ENCODE measurements at places on chromosomes 1 and 21.

DNA sequence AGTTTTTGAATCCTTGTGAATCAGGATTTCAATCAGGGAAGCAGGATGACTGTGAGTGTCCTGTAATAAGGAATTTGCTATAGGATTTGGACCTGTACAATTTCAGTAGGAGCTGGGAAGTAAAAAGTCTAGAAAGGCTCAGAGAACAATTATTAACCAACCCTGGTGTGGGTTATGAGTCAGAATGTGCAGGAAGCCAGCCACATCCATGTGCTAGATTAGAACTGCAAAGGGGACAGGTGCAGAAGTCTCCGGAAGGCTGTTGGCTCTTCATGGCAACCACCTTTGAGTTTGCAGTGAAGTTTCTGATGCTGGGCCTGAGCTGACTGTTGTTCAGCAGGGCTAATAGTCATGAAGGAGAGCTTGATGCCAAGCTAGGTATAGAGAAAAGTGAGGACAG, 70.7 kb downstream of the SPATA46 start:
- no peaks in the 10 kb centered on the region for H3K4me1 ChIP-seq
- H3K4me3 ChIP-seq: no peak overlapping the region
- no peak overlapping the region for H3K27ac ChIP-seq

DNA sequence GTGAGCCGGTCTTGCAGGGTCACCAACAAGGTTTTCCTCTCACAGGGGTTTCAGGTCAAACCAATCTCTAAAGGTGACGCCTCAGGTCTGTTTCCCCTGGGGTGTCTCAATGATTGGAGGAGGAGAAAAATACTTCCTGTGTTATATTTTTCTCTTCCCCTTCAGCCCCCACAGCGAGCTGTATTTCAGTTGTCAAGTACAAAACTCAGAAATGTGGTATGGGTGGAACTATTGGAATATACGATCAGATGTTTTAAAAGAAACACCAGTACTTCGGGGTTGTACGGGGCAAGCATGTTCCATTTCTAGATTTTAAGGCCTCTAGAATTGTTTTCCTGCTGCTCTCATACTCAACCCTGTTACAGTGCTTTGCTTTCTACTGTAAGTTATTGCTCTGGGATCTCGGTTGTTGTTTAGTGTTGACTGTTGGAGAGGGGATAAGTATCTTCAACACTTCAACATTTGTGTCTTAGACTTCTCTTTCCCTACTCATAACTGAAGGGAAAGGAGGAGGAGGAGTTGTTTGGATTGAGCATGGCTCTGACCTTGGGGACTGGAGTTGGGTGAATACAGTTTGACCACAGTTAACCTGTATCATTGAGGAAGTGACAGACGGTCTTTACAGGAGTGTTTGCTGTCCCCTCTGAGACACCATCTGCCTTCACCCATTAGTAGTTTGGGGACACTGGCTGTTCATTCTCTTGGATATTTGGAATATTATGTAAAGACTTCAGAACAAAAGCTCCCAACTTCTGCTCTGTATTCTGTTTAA, 2.0 kb downstream of the MAPKAPK2 start:
- no peaks in the 10 kb centered on the region for H3K36me3 ChIP-seq
- peak overlapping the region; percentile 76 for H3K4me3 ChIP-seq
- no peak for DNase-seq
- H3K27ac ChIP-seq: peak overlapping the region; percentile 100
- H3K27me3 ChIP-seq: no peaks in the 10 kb centered on the region
- no peaks in the 10 kb centered on the region for H3K4me1 ChIP-seq

GRCh38 chr1:85494904-85495266, 29.9 kb upstream of the DDAH1 start:
- H3K4me1 ChIP-seq: no peaks in the 10 kb centered on the region
- no peak overlapping the region for H3K4me3 ChIP-seq
- DNase-seq: no peak
- no peaks in the 10 kb centered on the region for H3K27me3 ChIP-seq

GRCh38 chr1:169105434-169106094, 926 bp upstream of the ATP1B1 start:
- H3K4me1 ChIP-seq: peaks cover 15% of the 10 kb centered on the region
- H3K36me3 ChIP-seq: no peaks in the 10 kb centered on the region
- DNase-seq: peak; percentile 80
- no peaks in the 10 kb centered on the region for H3K27me3 ChIP-seq
- H3K4me3 ChIP-seq: peak overlapping the region; percentile 78
- H3K27ac ChIP-seq: peak overlapping the region; percentile 90

DNA sequence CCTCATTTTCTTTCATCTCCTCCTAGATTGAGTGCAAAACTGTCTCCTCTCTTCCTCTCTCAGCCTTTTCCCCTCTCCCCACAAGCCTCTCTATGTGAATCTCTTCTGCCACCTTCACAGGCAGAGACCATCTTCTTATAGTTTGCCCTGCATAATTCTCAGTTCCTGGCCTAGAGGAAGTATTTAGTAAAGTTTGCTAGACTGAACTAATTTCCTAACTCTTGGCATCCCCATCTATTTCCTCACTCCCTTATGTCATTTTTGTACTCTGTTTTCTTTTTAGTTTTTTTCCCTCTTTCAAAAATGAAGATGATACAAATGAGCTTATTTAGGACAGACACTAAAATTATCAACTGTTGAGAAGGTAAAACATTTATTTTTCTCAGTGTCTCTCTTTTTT, 66.0 kb downstream of the XCL2 start:
- H3K4me1 ChIP-seq: peaks cover 4% of the 10 kb centered on the region
- H3K27me3 ChIP-seq: no peaks in the 10 kb centered on the region
- H3K36me3 ChIP-seq: no peaks in the 10 kb centered on the region
- DNase-seq: no peak
- no peak overlapping the region for H3K4me3 ChIP-seq

GRCh38 chr1:162381941-162382750, 618 bp downstream of the C1orf226 start:
- DNase-seq: no peak
- no peak overlapping the region for H3K4me3 ChIP-seq
- no peaks in the 10 kb centered on the region for H3K27me3 ChIP-seq

DNA sequence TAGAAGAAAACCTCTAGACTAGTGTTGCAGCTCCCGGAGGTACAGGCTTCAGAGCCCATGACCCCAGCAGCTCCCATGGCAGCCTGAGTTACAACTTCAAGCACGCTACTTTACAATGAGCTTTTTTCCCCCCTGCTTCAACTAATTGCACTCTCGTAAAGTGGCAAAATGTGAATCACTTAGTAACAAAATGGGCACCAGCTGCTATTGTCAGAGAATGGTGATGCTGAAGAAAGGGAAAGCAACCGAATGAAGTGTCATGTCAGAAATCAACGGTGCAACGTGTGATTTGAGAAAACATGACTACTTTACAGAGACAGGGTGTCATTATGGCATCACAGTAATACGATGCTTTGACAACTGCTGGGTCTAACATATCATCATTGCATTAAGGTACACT, 40.5 kb downstream of the ESRRG start:
- H3K4me3 ChIP-seq: no peak overlapping the region
- no peaks in the 10 kb centered on the region for H3K36me3 ChIP-seq
- H3K27ac ChIP-seq: no peak overlapping the region
- no peaks in the 10 kb centered on the region for H3K27me3 ChIP-seq

GRCh38 chr1:225611537-225612223, 41.2 kb downstream of the ENAH start:
- H3K36me3 ChIP-seq: no peaks in the 10 kb centered on the region
- H3K4me3 ChIP-seq: no peak overlapping the region
- peak overlapping the region; percentile 70 for H3K27ac ChIP-seq
- no peaks in the 10 kb centered on the region for H3K4me1 ChIP-seq

- DNase-seq: no peak
- H3K36me3 ChIP-seq: no peaks in the 10 kb centered on the region
- no peaks in the 10 kb centered on the region for H3K4me1 ChIP-seq
- no peak overlapping the region for H3K27ac ChIP-seq
- no peaks in the 10 kb centered on the region for H3K27me3 ChIP-seq
- H3K4me3 ChIP-seq: no peak overlapping the region
Measured at GRCh38 chr1:74517599-74518051, 5.2 kb upstream of the LRRC53 start.

DNA sequence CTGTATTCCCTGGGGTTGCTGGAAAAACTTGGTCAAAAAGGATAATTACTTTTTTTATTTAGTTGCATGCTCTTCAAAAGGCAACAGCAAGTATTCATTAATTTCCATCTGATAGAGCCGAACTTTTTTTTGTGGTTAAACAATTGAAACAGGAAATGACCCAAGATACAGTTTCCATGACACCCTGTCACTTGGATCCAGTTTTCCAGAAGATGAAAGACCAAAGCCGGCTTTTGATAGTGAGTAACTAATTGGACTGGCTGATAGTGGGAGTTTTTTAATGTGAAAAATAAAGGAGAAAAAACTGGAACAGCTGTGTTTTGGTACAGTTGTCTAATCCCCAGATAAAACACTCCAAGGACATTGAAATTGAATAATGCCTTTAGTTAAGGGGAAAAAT, 33.0 kb downstream of the CACHD1 start:
- no peaks in the 10 kb centered on the region for H3K27me3 ChIP-seq
- DNase-seq: no peak
- H3K4me3 ChIP-seq: no peak overlapping the region
- H3K4me1 ChIP-seq: no peaks in the 10 kb centered on the region

GRCh38 chr1:193539731-193540459, 353.5 kb upstream of the B3GALT2 start:
- H3K4me1 ChIP-seq: no peaks in the 10 kb centered on the region
- no peak for DNase-seq
- H3K4me3 ChIP-seq: no peak overlapping the region
- no peak overlapping the region for H3K27ac ChIP-seq
- H3K27me3 ChIP-seq: no peaks in the 10 kb centered on the region

- peaks cover 14% of the 10 kb centered on the region for H3K27me3 ChIP-seq
- H3K4me1 ChIP-seq: no peaks in the 10 kb centered on the region
- no peak overlapping the region for H3K4me3 ChIP-seq
- no peak for DNase-seq
- no peaks in the 10 kb centered on the region for H3K36me3 ChIP-seq
Measured at GRCh38 chr1:22204057-22204840, 61.4 kb upstream of the WNT4 start.

- no peaks in the 10 kb centered on the region for H3K36me3 ChIP-seq
- no peak overlapping the region for H3K27ac ChIP-seq
- H3K27me3 ChIP-seq: no peaks in the 10 kb centered on the region
- H3K4me1 ChIP-seq: peaks cover 12% of the 10 kb centered on the region
- no peak for DNase-seq
- peak overlapping the region; percentile 59 for H3K4me3 ChIP-seq
Measured at GRCh38 chr1:156214024-156214748, 1.4 kb downstream of the PMF1 start.

- peak within 1 kb of the TSS; percentile 70 for H3K4me3 ChIP-seq
- DNase-seq: no peak
- no peaks in the 10 kb centered on the region for H3K36me3 ChIP-seq
- H3K27me3 ChIP-seq: no peaks in the 10 kb centered on the region
Measured at GRCh38 chr1:89022167-89022959, at the start of gene GBP3. GBP3 (minus strand) TSS chr1:89022866; CDS start chr1:89020721, 2,145 bp downstream.

DNA sequence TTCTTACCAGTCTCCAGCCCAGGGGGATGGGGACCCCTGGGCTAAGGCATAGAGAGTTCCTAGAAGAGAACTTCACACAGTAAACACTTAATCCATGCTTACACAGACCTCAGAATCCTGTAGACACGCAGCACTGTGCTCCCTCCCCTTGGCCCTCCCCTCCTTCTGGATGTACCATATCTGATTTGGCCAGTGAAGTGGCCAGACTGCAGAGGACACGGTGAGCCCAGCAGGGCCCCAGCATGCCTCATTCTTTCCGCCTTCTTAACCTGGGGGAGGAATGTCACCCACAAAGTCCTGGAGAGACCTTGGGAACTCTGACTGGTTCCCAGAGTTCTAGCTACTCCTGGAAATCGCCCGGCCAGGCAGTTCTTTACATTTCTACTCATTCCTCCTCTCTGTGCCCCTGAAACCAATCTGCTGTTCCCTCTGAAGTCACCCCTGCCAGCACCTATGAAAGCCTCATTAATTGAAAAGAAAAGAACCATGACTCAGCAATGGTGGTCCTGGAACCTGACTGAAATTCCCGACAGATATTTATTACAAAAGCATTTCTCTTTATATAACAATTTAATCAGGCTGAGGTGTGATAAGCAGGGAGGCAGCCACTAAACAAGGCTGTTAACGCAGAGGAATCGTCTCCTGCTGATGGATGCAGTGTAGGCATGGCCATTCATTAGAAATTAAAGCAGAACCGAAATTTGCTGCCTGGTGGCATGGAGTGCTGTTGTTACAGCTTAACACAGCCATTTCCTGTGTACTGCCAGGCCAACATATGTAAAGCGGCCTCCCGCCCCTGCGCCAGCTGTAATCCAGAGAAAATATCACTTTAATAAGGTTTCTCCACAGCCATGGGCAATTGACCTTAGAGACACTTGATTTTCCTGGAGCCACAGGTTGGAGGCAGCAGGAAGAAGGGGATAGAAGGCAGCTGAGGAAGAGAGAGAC, 74.6 kb upstream of the KCND3 start:
- no peaks in the 10 kb centered on the region for H3K27me3 ChIP-seq
- H3K4me3 ChIP-seq: no peak overlapping the region
- no peak for DNase-seq

GRCh38 chr1:246583448-246584185, 17.4 kb downstream of the CNST start:
- H3K4me3 ChIP-seq: no peak overlapping the region
- peak overlapping the region; percentile 10 for H3K27ac ChIP-seq
- H3K27me3 ChIP-seq: no peaks in the 10 kb centered on the region
- no peak for DNase-seq
- no peaks in the 10 kb centered on the region for H3K4me1 ChIP-seq

- no peaks in the 10 kb centered on the region for H3K36me3 ChIP-seq
- H3K4me3 ChIP-seq: no peak overlapping the region
- no peaks in the 10 kb centered on the region for H3K4me1 ChIP-seq
Measured at GRCh38 chr21:41095983-41096382, 72.0 kb upstream of the BACE2 start.

DNA sequence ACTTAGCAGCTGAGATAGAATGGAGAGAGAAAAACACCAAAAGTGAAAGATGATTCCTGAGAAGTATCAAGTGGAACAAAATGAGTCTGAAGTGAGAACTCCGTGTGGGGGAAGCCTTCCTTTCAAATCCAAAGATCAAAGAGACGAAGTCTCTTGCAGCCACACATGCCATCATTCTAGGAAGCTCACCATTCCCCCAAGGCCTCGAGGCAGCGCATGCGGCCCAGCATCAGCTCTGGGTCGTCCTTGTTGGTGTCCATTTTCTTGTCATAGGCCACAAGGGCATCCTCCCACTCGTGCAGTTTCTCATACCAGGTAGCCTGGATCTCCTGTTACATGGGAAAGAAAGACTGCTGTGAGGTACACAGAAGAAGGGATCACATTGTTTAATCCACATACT, 32.2 kb upstream of the ANGPTL7 start:
- H3K36me3 ChIP-seq: no peaks in the 10 kb centered on the region
- H3K27me3 ChIP-seq: no peaks in the 10 kb centered on the region
- H3K4me3 ChIP-seq: no peak overlapping the region

DNA sequence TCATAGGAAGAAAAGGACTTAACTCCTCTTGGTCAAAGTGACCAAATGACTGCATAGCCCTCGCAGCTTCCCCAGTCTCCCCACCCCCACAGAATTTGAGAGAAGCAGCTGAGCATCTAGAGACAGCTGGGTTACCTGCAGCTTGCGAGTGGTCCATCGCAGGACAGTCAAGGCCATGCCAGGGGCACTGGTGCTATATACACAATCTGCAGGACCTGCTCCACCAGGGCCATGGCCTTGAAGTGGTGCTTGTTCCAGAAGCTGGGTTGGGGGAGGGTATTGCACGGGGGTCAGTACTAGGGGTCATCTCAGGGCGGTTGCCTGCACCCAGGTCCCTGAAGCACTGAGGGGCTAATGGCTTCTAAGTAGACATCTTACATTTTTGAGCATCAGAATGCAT, 10.4 kb downstream of the MRTO4 start:
- DNase-seq: no peak
- H3K27ac ChIP-seq: no peak overlapping the region
- no peaks in the 10 kb centered on the region for H3K4me1 ChIP-seq
- no peak overlapping the region for H3K4me3 ChIP-seq
- no peaks in the 10 kb centered on the region for H3K36me3 ChIP-seq
- H3K27me3 ChIP-seq: no peaks in the 10 kb centered on the region
